Suprapubic skin (tissue), 4 donors: ENCODE measurements at places on chromosomes 11 and 22.
A peak's percentile ranks its signal among the peaks of the same experiment; 100 is the strongest.

DNA sequence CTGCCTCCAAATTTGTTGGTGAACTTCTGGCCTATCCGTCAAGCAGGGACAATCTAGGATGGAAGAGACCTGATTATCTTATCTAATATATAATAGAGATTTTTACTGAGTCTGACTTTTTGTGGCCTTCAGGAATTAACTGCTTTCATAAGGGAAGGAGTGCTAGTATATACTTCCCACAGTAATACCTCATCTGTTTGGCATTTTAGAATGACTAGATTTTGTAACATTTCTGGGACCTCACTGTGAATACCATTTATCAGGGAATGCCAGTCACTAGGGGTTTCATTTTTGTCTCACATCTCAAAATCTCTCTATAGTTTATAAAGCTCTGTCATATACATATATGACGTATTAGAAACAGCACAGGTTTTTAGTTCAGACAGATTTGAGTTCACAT is 114.3 kb downstream of the INSC start:
- no peaks in the 10 kb centered on the region for H3K36me3 ChIP-seq
- H3K27ac ChIP-seq: no peak overlapping the region
- H3K4me1 ChIP-seq: no peaks in the 10 kb centered on the region
- H3K27me3 ChIP-seq: no peaks in the 10 kb centered on the region
- no peak for DNase-seq
- H3K4me3 ChIP-seq: no peak overlapping the region

GRCh38 chr11:129819237-129819636 is 3.6 kb downstream of the TMEM45B start:
- H3K4me1 ChIP-seq: peaks cover 7% of the 10 kb centered on the region
- H3K36me3 ChIP-seq: no peaks in the 10 kb centered on the region
- peaks cover 15% of the 10 kb centered on the region for H3K27me3 ChIP-seq
- DNase-seq: no peak
- H3K4me3 ChIP-seq: no peak overlapping the region

- no peaks in the 10 kb centered on the region for H3K36me3 ChIP-seq
- no peak overlapping the region for H3K4me3 ChIP-seq
- H3K4me1 ChIP-seq: no peaks in the 10 kb centered on the region
- H3K27ac ChIP-seq: no peak overlapping the region
- DNase-seq: no peak
These were observed 129.9 kb upstream of the B3GAT1 start for GRCh38 chr11:134541951-134542350.

GRCh38 chr11:11065396-11065795 is 207.5 kb upstream of the ZBED5 start:
- no peak for DNase-seq
- peaks cover 2% of the 10 kb centered on the region for H3K4me1 ChIP-seq
- H3K27me3 ChIP-seq: no peaks in the 10 kb centered on the region
- H3K36me3 ChIP-seq: no peaks in the 10 kb centered on the region
- H3K4me3 ChIP-seq: no peak overlapping the region

GRCh38 chr11:121654843-121655536 is 202.2 kb upstream of the SORL1-AS1 start:
- H3K4me1 ChIP-seq: peaks cover 23% of the 10 kb centered on the region
- peak overlapping the region; percentile 86 for H3K27ac ChIP-seq
- H3K4me3 ChIP-seq: peak overlapping the region; percentile 51
- H3K36me3 ChIP-seq: no peaks in the 10 kb centered on the region
- no peak for DNase-seq
- no peaks in the 10 kb centered on the region for H3K27me3 ChIP-seq

DNA sequence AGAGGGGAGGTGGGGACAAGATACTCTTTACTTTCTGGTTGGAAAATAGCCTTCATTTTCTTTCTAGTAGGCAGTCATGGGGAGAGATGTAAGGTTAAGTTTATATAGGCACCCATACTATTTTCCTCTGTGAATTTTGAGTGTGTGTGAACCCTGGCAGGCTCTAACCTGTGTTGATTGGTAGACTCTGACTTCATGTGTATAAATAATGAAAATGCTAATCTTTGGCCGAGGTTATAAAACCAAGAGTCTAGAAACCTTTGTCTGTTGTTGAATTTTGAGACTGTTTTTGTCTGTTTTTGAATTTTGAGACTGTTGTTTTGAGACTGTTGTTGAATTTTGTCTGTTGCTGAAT is 14.0 kb downstream of the TRIM44 start:
- no peak overlapping the region for H3K27ac ChIP-seq
- H3K4me3 ChIP-seq: no peak overlapping the region
- DNase-seq: no peak
- H3K36me3 ChIP-seq: no peaks in the 10 kb centered on the region
- H3K27me3 ChIP-seq: no peaks in the 10 kb centered on the region
